ENCODE measurements at places on chromosomes 16 and 17. TPM values are rescaled to one million over a fixed set of nuclear protein-coding genes. Genes with fewer than 3 reads are reported as not detected.

The CAMTA2 gene
- total RNA-seq = 16.7 TPM

- H3K27me3 ChIP-seq = no peaks in the 10 kb centered on the region
- no peaks in the 10 kb centered on the region for H3K4me1 ChIP-seq
- H3K27ac ChIP-seq = no peak overlapping the region
- no peaks in the 10 kb centered on the region for H3K36me3 ChIP-seq
These were observed 51.8 kb downstream of the CA10 start for GRCh38 chr17:52106638-52107261.

DNA sequence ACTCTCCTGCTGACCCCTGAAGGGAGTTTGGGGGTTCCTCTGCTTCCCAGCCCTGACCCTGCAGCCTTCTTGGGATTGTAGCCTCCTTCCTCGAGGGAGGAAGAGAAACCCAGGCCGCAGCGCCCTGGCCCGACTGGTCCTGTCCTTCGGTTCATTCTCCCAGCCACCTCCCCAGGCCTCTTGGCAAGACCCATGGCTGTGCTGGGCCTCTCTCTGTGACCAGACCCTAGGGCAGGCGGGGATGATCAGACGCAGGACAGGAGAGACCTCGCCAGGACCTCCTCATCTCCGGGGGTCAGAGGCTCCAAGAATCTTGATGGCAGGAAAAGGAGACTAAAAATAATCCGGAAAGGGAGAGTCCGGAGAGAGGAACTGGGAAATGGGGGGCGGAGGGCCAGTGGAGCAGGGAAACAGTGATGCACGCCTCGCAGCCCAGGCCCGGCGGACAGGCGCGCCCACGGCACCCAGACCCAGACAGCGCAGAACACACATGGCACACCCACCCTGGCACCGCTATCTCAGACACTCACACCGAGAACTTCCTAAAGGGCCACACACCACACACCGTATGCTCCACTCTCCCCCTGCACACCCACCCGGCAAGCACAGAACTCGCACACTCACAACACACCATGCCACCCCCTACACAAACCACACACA is 1.2 kb downstream of the ARHGEF15 start:
- peaks cover 14% of the 10 kb centered on the region for H3K4me1 ChIP-seq
- peaks cover 62% of the 10 kb centered on the region for H3K27me3 ChIP-seq
- no peaks in the 10 kb centered on the region for H3K36me3 ChIP-seq
- peak; percentile 27 for ATAC-seq
- peak overlapping the region; percentile 69 for H3K27ac ChIP-seq

- no peaks in the 10 kb centered on the region for H3K27me3 ChIP-seq
- H3K27ac ChIP-seq = no peak overlapping the region
- H3K4me1 ChIP-seq = peaks cover 8% of the 10 kb centered on the region
- no peaks in the 10 kb centered on the region for H3K36me3 ChIP-seq
These were observed 354.1 kb upstream of the TNRC6C start for GRCh38 chr17:77604301-77604972.

The CD300LG gene
- 4.2 TPM for total RNA-seq

DNA sequence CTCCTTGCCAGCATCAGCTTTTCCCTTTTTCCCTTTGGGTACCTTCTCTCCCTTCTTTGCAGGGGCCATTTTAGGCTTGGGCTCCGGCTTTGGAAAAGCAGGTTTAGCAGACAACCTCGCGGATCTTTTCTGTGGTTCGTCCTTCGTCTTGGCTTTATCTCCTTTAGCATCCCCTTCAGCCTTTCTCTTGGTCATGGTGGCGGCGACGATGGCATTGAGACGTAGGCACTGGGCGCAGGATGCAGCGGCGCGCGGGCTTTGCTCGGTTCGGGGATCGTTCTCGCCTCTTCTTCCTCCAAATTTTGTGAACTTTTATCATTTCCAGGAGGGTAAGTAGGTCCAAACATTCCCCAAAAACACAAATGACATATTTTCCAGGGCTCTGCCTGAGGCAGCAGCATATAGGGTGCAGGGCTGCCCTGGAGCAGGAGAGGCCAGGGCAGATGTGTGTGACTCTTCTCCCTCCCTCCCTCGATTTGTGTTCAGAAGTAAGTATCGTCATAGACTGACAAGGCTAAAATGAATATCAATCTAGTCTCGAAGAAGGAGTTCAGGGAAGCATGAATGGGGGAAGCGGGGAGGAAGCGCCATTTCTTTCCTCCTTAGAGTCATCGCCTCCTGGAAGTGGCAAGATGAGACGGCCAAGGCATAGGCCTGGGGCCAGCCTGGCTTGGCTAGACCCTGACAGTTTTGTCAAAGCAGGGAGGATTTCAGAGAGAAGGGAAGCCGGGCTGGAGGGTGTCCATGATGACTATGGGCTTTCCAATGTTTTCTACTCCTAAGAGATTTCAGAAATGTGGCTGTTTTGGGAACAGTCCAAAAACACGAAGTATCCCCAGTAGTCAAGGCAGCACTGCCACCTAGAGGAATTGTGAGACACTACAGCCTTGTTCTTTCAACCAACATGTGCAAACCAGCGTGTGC is 13.2 kb downstream of the CHCT1 start:
- no peaks in the 10 kb centered on the region for H3K4me1 ChIP-seq
- H3K27ac ChIP-seq = no peak overlapping the region
- no peak overlapping the region for H3K4me3 ChIP-seq
- no peaks in the 10 kb centered on the region for H3K36me3 ChIP-seq

DNA sequence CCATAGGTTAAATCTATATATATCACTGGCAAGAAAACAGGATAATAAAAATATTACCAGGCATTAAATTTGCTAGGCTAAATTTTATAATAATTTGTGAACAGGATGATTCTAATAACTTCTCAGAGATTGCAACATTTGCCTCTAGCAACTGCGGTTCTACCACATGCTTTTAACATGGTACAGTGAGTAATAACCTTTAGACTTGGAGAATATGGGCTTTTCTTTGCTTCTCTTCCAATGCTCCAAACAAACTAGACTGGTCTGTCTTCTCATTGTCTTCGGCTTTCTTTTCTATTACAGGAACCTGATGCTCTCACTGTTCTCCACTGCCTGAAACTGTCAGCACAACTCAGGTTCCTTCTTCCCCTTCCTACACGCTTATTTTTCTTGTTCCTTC is 80.6 kb downstream of the CA4 start:
- no peak for ATAC-seq
- H3K27me3 ChIP-seq = no peaks in the 10 kb centered on the region
- H3K4me3 ChIP-seq = no peak overlapping the region
- H3K36me3 ChIP-seq = peaks cover 29% of the 10 kb centered on the region

The GUCY2D gene
- not detected for total RNA-seq

GRCh38 chr17:1034652-1035210 is 37.8 kb downstream of the TIMM22 start:
- H3K27me3 ChIP-seq = no peaks in the 10 kb centered on the region
- ATAC-seq = no peak
- H3K36me3 ChIP-seq = peaks cover 26% of the 10 kb centered on the region
- no peak overlapping the region for H3K4me3 ChIP-seq
- no peak overlapping the region for H3K27ac ChIP-seq

DNA sequence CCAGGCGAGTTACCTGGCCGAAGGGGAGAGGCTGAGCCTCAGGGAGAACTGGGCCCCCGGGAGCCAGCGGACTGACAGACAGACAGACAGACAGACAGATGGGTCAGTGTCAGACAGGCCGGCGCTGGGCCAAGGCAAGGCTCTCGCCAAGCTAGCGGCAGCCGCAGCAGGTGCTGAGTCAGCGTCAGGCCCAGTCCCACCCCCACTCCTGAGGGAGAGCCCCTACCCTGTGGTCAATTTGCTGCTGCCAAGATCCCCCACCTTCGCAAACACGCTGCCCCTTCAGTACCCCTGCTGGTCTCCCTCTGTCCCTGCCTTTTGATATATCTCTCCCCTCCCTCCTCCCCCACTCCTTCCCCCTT is 1.5 kb downstream of the FGF11 start:
- H3K4me1 ChIP-seq = peaks cover 39% of the 10 kb centered on the region
- H3K4me3 ChIP-seq = peak overlapping the region; percentile 47
- no peak for ATAC-seq
- H3K27me3 ChIP-seq = peaks cover 95% of the 10 kb centered on the region
- H3K27ac ChIP-seq = no peak overlapping the region
- no peaks in the 10 kb centered on the region for H3K36me3 ChIP-seq

The SEPTIN1 gene
- 1.3 TPM for total RNA-seq

DNA sequence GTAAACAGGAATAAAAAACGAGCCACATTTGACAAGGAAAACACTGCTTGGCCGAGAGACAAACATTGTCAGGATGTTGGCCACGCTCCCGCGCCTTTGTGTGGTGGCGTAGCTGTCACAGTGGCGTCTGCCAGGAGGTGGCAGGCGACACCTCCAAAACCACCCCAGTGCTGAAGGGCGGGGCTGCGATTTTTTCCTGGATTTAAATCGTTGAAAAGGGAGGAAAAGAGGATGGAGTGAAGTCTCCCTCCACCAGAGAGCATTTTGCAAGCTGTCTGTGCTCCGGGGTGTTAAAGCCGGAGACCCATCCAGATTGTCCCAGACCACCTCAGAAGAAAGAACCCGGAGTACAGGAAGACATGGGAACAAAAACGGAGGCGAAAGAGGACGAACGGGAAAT is 12.7 kb downstream of the MRM3 start:
- peaks cover 11% of the 10 kb centered on the region for H3K4me1 ChIP-seq
- ATAC-seq = peak; percentile 73
- H3K36me3 ChIP-seq = peaks cover 38% of the 10 kb centered on the region
- no peaks in the 10 kb centered on the region for H3K27me3 ChIP-seq
